ENCODE measurements at places on chromosomes 5 and 9.

DNA sequence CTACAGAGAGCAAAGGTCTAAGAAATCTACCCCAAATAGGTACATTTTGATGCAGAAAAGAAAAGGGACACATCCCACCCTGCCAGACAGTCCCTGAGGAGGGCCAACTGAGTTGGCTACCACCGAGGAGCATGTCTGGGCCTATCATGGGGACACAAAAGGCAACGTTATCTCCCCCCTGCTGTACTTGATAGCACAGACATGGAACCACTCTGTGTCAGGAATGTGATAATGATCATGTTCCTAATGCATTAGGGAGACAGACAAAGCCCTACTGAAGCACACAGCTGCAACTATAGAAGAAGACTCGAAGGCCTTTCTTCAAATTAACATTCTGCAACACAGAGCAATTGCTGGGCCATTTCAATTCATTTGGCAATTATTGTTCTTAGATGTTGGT, 84.5 kb downstream of the ENC1 start:
- DNase-seq = no peak

DNA sequence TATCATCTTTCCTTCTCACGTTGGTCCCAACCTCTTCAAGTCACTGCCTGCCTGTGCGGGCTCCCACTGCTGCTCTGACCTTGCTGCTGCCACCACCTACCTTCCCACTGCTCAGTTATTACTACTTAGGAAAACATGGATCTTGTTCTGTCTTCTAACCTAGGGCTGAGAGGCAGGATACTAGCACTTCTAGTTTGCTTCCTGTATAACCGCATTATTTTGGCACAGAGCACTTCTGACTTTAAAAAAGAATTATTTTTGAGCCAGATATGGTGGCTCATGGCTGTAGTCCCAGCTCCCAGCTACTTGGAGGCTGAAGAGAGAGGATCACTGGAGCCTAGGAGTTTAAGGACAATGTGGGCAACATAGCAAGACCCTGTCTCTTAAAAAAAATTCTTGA, 135.4 kb upstream of the GNA14 start:
- no peak for DNase-seq

DNA sequence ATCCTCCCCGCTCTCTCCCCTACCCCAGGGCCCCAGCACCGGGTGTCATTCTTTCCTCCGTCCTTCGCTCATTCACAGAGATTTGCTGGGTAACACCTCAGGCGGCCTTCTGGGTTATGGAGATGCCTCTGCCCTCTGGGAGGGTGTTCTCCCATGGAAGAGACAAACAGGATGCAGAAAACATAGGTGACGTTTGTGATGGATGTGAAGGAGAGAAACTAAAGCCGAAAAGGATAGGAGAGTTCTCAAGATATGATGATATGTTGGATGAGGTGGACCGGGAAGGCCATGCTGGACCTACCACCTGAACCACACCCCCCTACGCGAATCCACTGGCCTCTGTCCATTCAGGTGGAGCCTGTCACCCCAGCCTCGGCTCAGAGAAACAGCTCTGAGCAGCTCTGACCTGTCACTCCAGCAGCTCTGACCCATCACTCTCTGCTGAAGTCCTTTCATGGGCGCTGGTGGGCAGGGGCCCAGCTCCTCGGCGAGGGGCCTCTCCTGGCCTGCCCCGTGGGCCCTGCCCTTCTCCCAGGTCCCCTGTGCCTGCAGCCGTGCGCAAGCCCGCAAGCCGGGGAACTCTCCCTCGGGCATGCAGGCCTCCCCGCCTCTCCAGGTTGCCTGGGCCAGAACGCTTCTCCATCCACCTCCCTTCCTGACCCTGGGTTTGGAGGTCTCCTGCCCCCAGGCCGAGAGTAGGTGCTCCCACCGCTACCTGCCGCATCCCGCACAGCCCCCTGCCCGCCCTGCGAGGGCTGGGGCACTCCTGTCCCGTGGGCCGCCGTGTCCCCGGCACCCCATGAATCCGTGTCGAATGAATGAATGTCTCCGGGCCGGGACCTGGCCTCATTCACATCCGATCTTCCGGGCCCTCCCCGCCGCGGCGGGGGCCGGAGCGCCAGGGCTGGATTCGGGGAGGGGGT, 717 bp upstream of the NCS1 start:
- DNase-seq = no peak

- DNase-seq = no peak
These were observed 26.7 kb upstream of the B4GALT1 start for GRCh38 chr9:33193818-33194217.

- no peak for DNase-seq
These were observed 14.1 kb downstream of the TRIM7 start for GRCh38 chr5:181190711-181191525.

DNA sequence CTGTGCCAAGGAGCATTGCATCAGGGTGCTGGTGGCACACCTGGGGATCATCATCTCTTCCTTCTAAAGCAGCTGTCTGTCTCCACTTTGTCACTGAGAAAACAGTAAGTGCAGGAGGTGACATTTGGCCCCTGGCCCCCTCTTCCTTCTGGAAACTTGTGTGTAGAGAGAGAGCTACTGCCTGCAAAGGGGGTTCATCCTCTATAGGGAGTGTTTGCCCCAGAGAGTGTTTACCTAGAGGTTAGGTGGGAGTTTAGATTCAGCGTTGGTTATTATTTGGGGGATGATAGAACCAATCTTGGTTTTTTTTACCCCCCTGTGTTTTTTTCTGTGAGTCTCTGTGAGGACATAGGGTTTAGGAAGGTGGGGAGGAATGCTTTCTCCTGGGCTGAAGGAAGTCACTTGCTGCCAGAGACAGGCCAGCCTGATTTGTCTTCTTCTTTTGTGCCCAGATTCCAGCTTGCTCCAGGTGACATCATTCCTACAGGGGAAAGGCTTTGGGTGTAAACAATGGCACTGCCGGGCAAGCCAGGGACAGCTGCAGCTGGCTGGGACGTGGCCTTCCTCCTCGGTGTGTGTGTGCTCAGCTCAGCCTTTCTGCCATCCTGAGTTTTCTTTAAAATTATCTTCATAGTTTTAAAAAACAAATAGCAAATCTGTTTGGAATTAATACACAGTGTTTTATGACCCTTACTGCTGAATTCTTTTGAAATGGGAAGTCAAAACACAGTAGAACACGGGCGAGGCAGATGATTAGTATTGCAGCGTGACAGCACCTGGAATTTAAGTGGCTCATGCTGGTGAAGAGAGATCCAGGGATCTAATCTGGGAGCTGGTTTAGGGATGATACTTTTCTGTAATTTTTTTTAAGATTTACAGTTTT, 24.5 kb downstream of the PRRC2B start:
- DNase-seq = no peak

DNA sequence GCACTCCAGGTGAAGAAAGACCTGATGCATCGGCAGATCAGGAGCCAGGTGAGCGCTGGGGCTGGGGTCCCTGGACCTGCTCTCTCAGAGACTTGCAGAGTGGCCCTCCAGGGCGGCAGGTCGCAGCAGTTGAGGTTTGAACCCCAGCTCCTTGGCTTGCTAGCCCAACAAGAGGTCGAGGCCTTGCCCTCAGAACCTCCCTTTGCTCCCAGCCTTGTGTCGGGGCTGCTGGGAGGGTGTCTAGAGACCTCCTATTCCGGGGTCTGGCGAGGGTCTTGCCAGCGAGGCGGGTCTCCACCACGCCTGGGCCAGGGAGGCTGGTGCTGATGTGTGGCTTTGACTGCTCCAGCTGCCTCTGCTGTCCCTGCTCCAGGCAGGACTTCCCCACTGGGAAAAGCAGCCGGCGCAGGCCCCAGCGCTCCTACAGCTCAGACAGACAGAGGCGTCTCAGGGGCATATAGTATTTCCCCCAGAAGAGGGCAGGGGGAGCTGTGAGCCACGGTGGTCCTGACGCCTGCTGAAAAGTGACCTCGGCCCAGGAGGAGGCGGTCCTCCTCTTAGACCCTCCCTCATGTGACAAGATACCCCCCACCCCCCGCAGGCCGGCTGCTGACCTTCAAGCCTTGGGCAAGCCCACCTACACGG, 38.3 kb downstream of the LRSAM1 start:
- DNase-seq = no peak

GRCh38 chr5:31935496-31936369, 238.4 kb downstream of the GOLPH3 start:
- DNase-seq = no peak

DNA sequence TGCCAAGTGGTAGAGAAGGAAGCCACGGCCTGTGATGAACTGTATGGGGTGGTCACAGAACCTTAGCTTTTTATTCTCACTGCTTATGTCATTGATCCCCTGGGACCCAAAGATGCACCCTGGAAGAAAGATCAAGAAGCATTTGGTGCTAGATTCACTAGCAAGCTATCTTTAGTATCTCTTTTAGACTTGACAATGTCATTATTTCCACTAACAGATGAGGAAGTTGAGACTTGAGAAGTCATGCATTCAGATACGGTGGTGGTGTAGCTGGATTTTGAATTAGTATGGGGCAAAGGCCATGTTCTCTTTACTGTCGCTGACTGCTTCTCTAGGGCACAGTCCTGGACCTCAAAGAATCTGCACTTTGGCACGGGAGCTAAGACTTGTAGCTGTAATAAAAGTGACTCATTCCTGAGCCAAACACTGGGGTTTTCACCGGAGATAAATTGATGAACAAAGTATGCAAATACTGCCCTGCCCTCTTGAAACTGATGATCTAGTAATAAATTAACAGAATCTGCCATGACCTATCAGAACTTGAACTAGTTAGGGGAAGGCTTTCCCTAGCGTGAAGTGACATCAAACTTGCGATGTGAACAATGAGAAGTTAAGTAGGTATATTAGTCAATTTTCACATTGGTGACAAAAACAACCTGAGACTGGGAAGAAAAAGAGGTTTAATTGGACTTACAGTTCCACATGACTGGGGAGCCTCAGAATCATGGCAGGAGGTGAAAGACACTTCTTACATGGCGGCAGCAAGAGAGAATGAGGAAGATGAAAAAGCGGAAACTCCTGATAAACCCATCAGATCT, 5.4 kb downstream of the GDA start:
- DNase-seq = no peak

- no peak for DNase-seq
These were observed 52.4 kb upstream of the PHYKPL start for GRCh38 chr5:178284996-178285395.

DNA sequence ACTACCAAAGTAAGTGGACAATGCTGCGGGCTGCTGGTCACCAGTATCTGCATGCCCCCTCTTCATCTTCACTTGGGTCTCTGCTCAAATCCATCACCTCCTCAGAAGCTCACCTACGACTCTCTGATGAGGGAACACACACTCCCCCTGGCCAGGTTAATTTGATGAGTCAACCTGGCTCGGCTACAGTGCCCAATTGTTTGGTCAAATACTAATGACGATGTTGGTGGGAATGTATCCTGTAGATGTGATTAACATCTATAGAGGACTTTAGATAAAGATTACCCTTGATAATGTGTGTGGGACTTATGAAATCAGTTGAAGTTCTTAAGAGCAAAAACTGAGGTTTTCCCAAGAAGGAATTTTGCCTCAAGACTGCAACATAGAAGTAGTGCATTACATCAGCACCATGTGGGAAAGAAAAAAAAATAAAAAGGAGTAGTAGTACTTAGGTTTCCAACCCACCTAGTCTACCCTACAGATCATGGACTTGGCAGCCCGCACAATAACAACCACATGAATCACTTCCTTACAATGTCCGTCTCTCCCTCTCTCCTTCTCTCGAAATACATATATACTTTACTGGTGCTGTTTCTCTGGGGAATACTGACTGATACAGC, 467.3 kb downstream of the DNAH5 start:
- no peak for DNase-seq

- no peak for DNase-seq
These were observed 80.8 kb downstream of the ZNF618 start for GRCh38 chr9:113956901-113957300.

DNA sequence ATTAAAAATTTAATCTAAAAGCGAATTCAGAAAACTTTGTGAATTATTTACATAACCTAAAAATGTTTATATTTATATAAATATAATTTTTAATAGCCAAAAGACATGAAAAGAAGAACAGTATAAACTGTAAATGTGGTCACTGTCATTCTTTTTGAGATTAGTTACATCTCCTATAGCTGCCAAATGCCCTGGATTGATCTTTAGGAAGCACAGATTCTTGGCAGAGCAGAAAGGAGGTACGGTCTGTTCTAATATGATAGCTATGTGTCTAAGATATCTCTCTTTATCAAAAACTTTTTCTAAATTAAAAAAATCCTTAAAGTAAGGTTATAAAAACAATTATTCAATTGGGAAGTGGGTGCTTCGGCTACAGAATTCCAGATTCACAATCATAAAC, 151.0 kb downstream of the LPAR1 start:
- no peak for DNase-seq

GRCh38 chr5:131751506-131751905, 45.3 kb downstream of the FNIP1 start:
- DNase-seq = no peak

DNA sequence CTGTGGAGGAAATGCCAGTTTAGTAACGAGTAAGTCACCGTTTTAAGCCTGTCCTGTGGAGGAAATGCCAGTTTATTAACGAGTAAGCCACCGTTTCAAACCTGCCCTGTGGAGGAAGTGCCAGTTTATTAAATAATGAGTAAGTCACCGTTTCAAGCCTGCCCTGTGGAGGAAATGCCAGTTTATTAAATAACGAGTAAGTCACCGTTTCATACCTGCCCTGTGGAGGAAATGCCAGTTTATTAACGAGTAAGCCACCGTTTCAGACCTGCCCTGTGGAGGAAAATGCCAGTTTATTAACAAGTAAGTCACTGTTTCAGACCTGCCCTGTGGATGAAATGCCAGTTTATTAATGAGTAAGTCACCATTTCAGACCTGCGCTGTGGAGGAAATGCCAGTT, 18.9 kb upstream of the PDCD6 start:
- DNase-seq = no peak

DNA sequence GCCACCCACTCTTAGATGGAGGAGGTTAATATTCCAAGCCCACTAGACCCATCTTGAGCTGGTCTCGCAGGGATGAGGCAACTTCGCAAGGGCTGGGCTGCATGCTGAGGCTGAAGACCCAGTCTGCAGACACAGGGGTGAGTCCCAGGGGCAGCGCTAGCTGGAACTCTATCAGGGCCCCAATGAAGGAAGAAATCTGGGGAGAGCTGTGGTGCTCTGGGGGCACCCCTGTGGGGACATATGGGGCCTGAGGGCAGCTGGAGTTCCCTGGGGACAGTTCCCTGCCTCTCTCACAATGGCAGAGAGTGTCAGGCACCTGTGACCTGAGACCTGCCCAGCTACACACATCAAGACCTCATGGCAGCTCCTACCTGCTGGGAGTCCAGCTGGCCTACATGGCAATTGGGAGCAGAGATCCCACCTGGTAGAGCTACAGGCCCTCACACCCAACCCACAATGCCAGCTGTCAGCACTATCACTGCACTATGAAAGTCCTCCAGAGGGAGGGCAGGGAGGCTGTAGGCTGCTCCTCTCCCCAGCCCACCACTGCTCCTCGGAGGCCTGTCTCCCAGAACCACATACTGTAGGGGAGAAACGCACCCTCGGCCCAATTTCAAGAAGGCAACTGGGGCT, 202.2 kb downstream of the GABBR2 start:
- DNase-seq = no peak

GRCh38 chr5:106171132-106171531, 1499.6 kb downstream of the EFNA5 start:
- no peak for DNase-seq

GRCh38 chr5:142421621-142422397, 97.0 kb upstream of the SPRY4 start:
- no peak for DNase-seq

Measured in activated gamma-delta T cell treated with Interleukin-2 at 50 U/mL for 16 hours (primary cell).